SHP77 (cell line): ENCODE measurements at places on chromosomes 11 and 22.

DNA sequence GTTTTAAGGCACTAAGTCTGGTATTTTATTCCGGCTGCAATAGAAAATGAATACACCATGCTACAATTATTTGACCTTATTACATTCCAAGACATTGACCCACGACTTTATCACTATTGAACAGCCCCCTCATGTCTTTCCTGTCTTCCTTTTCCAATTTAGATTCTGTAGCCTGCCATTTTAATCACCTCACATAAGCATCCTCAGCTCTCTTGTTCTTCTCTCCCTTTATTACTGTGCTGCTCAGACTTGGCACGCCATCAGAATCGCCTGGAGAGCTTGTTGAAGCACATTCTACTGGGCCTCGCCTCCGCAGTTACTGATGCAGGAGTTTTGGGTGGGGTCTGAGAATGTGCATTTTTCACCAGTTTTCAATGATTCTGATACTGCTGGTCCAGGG, 38.7 kb upstream of the SWAP70 start:
- DNase-seq = no peak

DNA sequence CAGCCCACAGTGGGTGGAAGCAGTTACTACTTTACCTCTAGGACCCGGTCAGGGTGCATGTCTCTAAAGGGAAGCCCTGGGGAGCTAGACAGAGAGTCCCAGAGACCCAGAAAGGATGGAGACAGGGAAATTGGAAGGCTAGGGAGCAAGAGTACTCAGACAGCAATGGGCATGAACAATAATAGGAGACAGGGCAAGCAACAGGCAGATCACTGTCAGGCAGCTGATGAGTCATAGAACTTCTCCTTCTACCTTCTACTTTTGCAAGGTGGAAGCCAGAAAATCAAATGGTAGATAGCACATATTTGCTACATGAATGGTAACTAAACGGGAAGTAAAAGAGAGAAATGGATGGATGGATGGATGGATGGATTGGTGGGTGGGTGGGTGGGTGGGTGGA, 19.6 kb downstream of the CD5 start:
- DNase-seq = no peak

GRCh38 chr11:118088531-118088930, 1.8 kb upstream of the SMIM35 start:
- no peak for DNase-seq

- peak; percentile 9 for DNase-seq
Observed at GRCh38 chr22:44889255-44889878, 120.4 kb downstream of the PHF21B start.

DNA sequence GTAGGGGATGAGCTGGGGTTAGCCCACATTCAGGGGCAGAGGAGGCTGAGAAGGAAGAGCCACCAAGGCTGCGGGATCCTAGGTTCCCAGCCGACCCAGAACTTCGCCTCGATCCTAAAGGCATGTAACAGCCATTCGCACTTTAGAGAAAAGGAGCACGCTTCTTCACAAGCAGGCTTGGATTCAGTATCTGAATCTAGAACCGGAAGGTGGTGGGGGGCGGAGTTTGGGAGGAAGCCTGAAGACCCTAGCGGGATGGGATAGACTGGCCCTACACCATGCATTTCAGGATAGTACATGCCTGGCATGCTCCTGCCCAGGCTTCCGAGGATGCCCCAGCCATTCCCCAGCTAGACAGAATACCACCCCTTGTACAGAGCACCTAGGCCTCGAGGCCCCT, 4.4 kb downstream of the SCARF2 start:
- no peak for DNase-seq

- no peak for DNase-seq
Observed at GRCh38 chr11:8685306-8685705, 2.7 kb downstream of the RPL27A start.

DNA sequence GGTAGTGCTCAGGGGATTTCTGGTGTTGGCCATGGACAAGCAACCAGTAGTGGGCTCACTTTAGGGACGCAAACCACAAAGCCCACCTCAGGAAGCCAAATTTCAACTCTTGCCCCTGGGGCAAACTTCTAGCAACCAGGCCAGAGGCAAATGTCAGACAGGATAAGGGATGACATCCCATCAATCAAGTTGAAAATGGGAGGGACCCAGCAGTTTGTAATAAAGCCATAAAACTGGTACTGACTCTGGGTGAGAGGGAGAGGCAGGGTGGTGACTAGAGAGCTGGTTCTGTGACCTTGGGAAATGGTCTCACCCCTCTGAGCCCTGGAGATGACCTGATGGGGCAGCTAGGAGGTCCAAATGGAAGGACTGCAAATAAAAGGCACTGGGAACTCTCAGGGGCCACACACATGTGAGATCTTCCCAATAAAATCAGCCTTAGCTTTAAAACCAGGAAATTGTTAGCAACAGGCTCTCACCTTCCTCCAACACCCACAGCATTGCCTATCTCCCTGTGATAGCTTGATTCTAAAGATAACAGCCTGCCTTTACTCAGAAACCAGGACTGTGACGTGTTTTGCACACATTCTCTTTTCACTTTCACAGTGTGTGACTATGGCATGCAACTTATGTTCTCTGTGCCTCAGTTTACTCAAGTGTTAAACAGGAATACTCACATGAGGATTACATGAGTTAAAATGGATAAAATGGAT, 6.4 kb upstream of the TBC1D10A start:
- DNase-seq = no peak

- DNase-seq = no peak
Observed at GRCh38 chr11:130766650-130767565, 149.4 kb downstream of the SNX19 start.

GRCh38 chr22:49141761-49142160, 685.9 kb downstream of the BRD1 start:
- no peak for DNase-seq

DNA sequence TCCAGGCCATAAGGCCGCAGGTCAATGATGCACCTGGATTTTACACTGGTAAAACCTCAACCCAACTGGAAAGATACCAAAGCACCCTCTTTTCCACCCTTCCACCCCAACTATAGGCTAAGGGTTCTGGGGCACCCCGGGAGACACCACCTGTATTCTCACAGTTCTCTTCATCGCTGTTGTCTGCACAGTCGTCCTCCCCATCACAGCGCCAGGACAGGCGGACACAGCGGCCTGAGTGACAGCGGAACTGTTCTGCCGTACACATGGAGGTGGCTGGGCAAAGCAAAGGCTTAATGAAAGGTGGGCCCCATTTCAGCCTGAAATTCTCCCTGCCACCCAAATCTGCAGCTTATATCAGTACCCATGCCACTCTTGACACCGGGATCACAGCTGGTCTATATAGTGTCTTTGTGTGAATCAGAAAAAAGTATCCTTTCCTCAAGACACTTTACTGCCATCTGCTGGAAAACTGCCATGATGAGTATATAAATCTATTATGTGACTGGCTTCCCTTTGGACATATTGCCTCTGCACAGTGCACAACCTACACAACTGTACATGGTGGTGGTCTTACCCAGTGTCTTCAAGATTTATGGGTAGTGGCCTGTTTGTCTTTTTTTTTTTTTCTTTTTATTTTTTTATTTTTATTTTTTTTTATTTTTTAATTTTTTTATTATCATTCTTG, 21.5 kb downstream of the LRP4 start:
- peak; percentile 53 for DNase-seq

GRCh38 chr11:15309296-15309695, 194.6 kb downstream of the INSC start:
- no peak for DNase-seq
